Cerebellar nuclear complex (tissue), 1 donor: ENCODE measurements at places on chromosomes 1 and 21.

DNA sequence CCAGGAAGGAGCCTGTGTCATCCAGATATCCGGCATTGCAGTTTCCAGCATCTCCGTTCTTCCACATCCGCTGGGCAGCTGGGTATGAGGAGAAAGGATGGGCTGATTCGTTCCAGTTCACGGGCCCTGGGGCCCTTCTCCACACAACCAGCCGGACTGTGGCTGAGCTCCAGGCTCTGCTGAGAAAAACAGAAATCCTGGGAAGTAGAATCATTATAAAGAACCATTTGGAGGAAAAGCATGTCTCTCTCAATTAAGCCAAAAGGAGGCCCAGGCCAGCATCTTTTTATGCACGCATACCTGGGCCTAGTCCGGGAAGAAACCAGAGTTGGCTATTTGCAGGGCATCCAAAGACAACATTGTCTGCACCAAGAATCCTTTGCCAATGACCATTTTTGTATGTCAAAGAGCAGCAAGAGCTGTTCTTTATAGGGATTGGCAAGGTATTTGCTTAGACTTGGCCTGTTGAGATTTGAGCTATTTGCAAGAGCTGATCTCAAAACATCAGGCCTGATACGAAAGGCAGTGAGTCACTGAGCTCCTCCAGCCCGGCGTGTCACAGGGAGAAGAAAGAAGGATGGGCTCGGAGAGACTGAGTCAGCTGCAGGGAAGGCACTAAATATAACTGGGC is 84.9 kb upstream of the ARHGEF16 start:
- DNase-seq, result no peak

DNA sequence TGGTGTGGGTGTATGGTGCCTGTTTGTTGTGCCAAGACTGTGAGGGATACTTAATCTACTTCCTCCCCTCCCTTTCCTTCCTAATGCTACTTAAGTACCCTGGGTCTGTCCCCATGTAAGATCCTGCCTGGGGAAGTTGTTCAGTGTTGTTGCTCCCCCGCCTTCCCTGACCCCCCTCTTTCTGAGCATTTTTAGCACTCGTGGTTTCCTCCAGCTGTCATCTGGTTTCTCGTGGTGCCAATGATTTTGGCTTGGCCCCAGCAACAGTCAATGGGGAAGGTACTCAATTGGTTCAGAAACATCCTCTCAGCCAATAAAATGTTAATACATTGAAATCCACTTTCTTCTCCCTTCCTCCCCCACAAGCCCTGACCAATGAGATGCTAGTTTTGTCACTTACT is 8.0 kb upstream of the B4GALT3 start:
- DNase-seq, result no peak

- no peak for DNase-seq
Measured at GRCh38 chr1:3857791-3858129, 484 bp downstream of the DFFB start.

DNA sequence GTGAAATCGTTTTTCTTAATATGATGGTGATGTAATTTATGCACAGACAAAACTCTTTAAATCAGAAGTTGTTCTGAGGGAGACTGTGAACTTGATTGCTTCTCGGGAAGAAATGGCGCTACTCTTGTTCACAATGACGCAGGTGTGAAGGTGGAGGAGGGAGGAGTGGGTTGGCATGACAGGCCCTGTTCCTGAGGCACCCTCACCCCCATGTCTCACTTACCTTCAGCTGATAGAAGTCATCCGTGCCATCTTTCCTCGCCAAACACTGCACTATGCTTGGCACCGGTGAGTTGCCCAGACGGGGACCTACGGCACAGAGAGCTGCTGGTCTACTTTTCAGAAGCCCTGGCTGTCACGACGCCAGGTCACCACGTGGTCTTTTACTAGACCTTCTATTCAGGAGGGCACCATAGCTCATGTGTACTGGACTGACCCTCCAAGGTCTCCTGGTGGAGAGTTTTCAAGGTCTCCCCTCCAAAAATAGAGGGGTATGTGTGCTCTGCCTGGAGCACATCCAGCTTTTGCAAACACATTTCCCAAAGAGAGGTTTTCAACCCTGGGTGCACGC is 27.1 kb downstream of the STK40 start:
- DNase-seq, result no peak

GRCh38 chr1:86750076-86750475 is 45.7 kb downstream of the SH3GLB1 start:
- DNase-seq, result no peak

- no peak for DNase-seq
Measured at GRCh38 chr1:4750177-4750576, 95.8 kb downstream of the AJAP1 start.

DNA sequence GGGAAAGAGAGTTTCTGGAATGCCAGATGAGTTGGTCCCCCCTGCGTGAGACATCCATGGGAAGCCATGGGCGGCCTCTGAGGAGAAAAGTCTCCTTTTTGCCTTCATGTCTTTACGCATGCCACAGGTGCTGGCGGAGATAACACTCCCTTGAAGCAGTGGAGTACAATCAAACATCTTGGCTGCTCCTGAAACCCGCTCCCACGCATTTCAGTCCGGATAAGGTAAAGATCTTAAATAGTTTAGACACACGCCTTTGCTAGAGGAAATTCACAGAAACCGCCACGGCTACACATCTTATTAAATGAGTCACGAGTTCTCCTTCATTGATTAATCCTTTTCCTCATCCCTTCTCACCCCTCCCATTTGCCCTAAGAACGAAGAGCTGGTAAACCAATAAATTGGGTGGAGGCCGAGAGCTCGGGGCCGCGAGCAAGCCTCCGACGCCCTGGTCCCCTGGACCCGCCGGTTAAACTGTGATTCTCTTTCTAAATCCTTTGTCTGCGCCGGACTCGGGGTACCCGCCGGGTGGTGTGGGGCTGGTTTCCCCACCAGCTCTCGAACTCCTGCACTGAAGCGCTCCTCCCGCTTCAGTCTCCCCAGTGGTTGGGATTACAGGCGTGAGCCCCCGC is 6.6 kb upstream of the ZNF669 start:
- DNase-seq, result no peak

GRCh38 chr1:209104646-209105045 is 478.9 kb upstream of the CAMK1G start:
- no peak for DNase-seq

DNA sequence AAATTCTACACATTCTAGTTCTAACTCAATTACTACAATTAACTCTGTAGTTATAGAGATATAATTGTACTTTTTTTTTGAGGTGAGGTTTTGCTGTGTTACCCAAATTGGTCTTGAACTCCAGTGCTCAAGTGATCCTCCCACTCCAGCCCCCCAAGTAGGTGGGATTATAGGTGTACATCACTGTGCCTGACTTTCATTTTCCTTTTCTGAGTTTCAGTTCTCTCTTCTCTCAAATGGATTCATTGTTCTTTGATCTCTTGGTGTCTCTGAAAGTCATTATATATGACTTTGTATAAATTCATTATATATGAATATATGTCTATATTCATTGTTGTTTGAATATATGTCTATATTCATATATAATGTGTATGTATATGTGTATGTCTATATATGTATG is 74.0 kb upstream of the GALNT2 start:
- DNase-seq, result no peak

DNA sequence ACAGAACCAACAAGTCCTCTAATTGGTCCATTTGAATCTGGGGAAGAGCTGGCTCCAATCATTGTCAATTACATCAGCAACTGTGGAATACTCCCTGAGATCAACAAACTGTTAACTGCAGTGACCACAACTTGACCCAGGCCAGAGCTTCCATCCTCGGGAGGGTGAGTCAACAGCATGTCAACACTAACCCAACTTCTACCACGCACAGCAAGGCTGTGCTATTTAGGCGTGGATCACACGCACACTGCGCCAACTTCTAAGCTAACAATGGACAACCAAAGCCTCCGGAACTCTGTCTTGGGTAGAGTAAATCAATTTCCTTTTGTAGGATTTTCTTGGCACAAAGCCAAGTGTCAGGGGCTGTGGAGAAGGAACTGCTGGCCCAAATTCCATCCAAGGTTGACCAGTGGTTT is 30.4 kb downstream of the APP start:
- no peak for DNase-seq

DNA sequence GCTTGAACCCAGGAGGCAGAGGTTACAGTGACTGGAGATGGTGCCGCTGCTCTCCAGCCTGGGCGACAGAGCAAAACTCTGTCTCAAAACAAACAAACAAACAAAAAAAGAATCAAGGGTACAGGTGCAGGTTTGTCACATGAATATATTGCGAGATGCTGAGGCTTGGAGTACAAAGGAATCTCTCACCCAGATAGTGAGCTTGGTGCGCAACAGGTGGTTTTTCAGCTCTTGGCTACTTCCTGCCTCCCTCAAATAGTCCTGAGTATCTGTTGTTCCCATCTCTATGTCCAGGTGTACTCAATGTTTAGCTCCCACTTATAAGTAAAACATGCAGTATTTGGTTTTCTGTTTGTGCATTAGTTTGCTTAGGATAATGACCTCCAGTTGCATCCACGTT is 173.9 kb upstream of the CACYBP start:
- DNase-seq, result no peak

DNA sequence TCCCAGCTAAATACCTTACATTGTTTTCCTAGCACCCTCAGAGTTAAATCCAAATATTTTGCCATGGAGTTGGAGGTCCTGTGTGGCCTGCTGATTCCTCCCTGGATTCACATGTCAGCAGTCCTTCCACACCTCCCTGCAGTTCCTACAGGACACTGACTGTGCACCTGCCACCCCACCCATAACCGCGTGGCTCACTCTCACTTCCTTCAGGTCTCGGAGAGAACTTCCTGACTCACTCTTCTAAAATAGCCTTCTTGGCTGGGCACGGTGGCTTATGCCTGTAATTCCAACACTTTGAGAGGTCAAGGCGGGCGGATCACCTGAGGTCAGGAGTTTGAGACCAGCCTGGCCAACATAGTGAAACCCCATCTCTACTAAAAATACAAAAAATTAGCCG is 8.4 kb upstream of the CAMTA1 start:
- no peak for DNase-seq

GRCh38 chr1:7405844-7406500 is 365.1 kb upstream of the VAMP3 start:
- no peak for DNase-seq

GRCh38 chr1:198295225-198295624 is 138.4 kb downstream of the NEK7 start:
- no peak for DNase-seq

- no peak for DNase-seq
Measured at GRCh38 chr21:38683222-38683621, 122.5 kb upstream of the ETS2 start.

DNA sequence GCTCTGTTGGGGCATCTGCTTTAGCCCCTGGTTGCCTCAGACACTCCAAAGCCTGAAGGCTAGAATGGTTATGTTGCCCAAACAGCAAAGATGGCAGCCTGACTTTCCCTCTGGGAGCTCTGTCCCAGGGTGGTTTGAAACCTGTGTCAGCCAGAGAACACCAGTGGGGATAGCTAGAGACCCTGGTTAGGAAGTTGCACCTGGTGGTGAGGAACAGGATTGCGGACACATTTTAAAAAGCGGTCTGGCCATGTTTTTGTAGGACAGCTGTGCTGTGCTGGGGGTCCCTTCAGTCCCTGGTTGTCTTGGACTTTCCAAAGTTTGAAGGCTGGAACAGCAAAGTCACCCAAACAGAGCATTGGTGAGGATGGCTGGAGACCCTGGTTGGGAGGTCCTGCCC is 87.8 kb downstream of the DNM3 start:
- DNase-seq, result no peak

GRCh38 chr1:216600730-216601609 is 122.3 kb downstream of the ESRRG start:
- no peak for DNase-seq

GRCh38 chr1:54230507-54231339 is 30.8 kb downstream of the MRPL37 start:
- no peak for DNase-seq

DNA sequence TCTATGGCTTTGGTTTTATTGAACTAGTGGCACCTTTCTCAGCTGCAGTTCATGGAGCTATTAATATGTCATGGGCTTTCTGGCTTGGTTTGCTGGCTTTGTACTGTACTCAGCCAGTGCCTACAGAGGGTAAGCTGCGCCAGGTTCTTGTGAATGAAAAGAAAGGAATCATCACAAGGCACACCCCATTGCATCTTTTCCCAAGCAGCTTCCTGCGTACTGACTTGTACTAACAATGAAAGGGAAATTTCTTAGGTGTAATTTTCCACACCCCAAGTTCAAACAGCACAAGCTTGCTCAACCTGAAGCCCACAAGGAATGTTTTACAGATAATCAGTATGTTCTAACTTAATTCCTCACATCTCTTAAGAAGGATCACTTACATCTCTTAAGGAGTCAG is 78.0 kb upstream of the TNFSF18 start:
- DNase-seq, result no peak

- DNase-seq, result no peak
Measured at GRCh38 chr1:67146101-67146500, 11.3 kb upstream of the C1orf141 start.

DNA sequence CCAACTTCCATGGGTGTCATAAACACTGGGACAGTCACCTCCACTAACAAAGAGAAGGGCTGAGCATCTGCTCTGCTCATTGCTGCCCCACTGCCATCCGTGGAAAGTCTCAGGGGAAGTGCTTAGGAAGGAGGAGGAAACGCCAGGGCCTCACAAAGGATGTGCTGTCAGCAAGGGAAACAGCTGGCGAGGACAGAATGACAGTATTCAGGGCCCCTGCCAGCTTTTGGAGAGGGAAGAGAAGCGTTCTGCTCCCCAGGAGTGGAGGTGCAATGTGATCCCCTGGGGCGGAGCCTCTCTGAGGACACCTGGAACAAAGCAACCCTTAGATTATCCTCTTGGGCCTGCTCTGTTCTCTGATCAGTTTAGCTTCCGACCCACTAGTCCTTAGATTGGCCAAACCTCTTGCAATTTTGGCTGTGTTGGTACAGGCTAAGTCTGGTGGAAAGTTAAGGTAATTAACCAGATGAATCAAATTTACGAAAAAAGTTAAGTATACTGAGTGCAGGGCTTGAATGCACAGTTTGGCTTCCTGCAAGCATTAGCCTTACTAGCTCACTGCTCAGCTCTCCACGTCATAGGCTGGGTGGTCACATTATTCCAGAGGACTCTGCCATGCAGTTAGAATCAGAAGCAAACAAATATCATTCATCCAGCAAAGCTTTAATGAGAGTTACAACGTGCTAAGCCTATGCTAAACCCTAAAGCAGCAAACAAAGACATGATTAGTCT is 170.2 kb upstream of the NFIA start:
- DNase-seq, result no peak

- DNase-seq, result no peak
Measured at GRCh38 chr1:9421533-9421873, 117.8 kb upstream of the SLC25A33 start.

GRCh38 chr1:182175361-182175931 is 113.9 kb upstream of the ZNF648 start:
- no peak for DNase-seq
